Activated CD4-positive, alpha-beta T cell treated with anti-CD3 and anti-CD28 coated beads, Interleukin-2, amount 10 ng/mL, durations not matched to agents 24 days and 14 days (primary cell): ENCODE measurements at places on chromosomes 5 and 9.
A peak's percentile ranks its signal among the peaks of the same experiment; 100 is the strongest.

GRCh38 chr5:58330781-58331180 lies 129.1 kb downstream of the PLK2 start:
- no peak for DNase-seq

DNA sequence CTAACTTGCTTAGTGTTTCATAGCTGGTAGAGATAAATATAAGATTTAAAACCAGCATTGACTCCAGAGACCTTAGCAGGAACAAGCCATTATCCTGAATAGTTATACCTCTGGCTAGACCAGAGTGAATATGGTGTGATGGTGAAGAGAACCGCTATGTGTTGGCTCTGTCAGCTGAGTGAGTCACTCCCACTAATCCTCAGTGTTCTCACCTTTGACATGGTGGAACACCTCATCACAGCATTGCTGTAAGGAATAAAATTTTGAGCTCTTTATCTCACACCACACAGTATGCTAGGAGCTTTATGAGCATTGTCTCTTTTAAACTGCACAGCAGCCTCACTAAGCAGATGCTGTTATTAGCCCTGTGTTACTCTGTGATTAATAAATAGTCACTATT lies 90.7 kb upstream of the DHFR start:
- DNase-seq, result no peak

GRCh38 chr5:2658447-2658846 lies 93.0 kb downstream of the IRX2 start:
- no peak for DNase-seq

DNA sequence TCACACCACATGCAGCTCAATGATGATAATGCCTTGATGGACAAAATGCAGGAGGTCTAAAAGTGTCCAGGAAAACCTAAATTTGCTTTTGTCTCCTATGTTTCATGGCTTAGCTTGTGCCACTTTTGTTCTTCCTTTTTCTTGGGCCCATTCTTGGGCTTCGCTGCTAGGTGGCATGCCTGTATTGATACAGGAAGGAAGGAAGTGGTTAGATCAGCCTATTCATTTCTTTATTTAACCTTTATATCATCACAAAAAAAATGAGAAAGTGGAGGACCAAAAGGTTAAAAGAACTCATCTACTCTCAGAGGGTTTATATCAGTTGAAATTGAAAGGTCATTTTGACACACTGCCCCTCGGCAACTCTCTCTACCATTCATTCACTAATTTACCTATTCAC lies 260.2 kb downstream of the ARHGAP26 start:
- DNase-seq, result no peak

GRCh38 chr9:93183663-93184431 lies at the start of gene WNK2:
Gene WNK2 (plus strand): TSS chr9:93184139. CDS start chr9:93184930, 791 bp downstream.
- DNase-seq, result peak; percentile 89

- DNase-seq, result no peak
These were observed 767.6 kb upstream of the ADAMTS16 start for GRCh38 chr5:4372481-4372880.

DNA sequence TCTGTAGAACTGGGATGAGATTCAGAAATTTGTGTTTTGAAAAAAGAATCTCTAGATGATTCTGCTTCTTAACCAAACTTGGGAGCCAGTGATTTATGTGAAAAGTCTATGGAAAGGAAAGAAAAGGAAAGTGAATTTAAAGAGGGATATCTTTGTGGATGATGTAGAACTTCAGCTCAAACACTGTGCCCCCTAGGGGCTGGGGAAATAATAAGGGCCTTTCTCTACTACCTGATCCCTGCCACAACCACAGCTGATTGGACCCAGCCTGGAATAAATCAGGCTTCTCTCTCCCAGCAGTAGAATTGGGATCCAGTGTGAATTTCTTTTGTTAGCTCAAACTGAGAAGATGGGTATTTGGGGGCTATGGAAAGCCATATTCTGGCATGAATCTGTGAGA lies 155.0 kb downstream of the PRELID2 start:
- DNase-seq, result no peak

DNA sequence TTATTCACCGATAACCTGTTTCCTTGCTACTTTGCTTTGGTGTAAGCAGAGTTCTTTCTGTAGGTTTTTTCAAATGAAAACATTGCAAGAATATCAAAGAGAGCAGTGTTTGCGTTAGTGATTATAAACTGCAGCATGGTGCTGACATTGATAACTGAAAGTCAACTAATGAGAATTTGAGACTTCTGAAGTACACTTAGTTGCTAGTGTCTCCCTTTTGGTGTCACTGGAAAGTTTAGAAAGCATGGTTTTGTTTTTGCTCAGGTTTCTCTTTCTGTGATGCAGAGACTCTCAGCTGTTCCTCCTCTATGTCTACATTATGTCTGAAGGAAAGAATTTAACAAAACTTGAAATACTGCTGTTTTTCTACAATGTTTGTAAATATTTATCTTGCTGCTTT lies 80.2 kb upstream of the ZNF169 start:
- no peak for DNase-seq

DNA sequence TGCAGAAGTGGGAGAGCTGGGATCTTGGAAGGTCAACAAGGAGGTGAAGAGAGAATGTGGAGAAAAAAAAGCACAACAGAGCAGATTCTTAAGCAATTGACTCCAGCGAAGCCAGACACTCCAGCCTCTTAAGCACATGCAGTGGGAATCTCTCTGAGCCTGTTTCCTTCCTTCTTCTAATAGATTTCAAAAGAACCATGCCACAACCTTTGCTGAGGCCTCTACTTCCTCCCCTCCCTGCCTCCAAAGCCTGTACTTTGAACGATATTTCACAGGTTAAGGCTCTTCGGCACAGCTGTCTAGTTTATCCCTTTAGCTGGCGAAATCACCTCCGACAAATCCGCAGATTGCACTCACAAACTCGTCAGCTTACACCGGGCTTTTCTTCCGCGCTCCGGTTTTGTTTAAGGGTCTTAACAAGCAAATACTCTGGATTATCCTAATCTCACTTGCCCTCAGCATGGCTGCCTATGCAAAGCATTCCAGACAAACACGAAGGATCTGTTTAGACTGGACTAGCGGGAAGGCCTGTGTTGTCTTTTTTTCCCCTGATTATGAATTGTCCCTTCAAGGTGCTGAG lies 211.6 kb upstream of the PANK3 start:
- DNase-seq, result no peak
